ENCODE measurements at places on chromosomes 1 and 21. TPM values are rescaled to one million over a fixed set of nuclear protein-coding genes. Genes with fewer than 3 reads are reported as not detected.

RAB3GAP2 gene
- 8.3 TPM for total RNA-seq

KLHDC7A gene
- total RNA-seq, result 0.14 TPM

ROR1 gene
- total RNA-seq, result 4.1 TPM

RAB25 gene
- 0.19 TPM for total RNA-seq

PTPRU gene
- total RNA-seq, result 18.3 TPM

VWA1 gene
- total RNA-seq, result 0.04 TPM

OR2L2 gene
- not detected for total RNA-seq

HSD3B2 gene
- not detected for total RNA-seq

MRAP gene
- not detected for total RNA-seq

LIPI gene
- total RNA-seq, result not detected

FH gene
- 163 TPM for total RNA-seq

C1orf167 gene
- not detected for total RNA-seq

MTF1 gene
- total RNA-seq, result 2.0 TPM

DNA sequence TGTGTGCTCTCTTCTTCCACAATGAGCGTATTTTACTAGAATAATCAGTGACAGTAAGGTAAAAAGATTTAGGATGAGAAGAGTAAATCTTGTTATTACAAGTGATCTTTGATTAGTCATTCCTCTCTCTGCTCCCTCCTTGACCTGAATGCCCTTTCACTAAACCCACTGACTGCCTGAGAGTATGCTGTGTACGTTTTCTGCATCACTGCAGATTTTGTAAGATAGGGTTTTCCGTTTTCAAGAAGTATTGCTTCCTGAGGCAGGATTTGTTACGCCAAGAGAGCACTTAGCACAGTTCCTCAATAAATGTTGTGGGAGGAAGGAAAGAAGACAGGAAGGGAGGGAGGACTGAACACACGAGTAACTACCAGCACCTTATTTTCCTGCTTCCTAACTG, 7.7 kb upstream of the LAMB3 start:
- no peak for DNase-seq

GRCh38 chr21:38669186-38669585, 136.5 kb upstream of the ETS2 start:
- DNase-seq, result peak; percentile 63

DNA sequence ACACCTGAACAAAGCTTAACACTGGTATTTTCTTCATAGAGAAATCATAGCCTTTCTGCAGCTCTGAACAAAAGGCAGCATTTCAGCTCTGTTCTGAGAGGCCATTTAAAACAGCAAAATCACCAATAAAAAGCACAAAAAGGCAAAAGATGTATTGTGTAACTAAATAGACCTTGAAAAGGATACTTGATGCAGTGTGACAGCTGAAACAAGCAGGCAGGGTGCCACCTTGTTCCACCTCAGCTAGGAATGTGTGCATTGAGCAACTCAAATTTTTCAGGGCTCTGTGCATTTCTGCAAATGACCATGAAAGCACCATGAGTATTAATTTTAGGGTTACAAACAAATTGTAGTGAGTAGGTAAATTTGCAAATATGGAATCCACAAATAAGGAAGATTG, 65.8 kb downstream of the RHOU start:
- DNase-seq, result no peak

GRCh38 chr1:184473176-184473966, 86.5 kb downstream of the C1orf21 start:
- no peak for DNase-seq

DNA sequence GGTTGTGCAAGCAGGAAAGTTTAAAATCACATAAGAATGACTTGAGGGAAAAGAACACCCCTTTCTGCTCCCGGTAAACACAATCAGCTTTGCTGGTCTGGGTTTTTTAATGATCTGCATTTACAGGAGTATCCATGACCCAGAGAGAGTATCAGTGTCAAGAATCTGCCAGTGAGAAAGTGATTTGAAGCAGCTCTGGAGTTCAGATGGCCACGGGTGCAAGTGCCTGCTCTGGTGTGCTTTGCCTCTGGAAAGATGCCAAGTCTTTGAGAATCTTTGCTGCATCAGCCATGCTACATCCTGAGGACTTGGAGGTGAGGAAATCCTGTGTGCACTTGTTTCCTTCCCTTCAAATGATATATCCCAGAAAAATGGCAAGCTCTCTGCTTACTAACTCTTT, 18.6 kb upstream of the MYSM1 start:
- no peak for DNase-seq

DNA sequence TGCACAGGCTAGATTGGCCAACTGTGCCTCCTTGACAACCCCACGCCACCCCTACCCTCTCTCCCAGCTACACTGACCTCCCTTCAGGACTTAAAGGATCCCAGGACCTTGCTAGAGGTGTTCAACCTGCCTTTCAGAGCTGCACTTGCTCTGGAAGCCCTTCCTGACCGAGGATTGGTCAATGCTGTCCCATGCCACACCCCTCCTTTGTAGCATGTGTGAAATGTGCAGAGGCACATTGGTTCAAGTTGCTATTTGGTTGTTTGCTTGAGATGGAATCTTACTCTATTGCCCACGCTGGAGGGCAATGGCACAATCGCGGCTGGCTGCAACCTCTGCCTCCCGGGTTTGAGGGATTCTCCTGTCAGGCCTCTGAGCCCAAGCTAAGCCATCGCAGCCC, 21.8 kb downstream of the ACTA1 start:
- no peak for DNase-seq

DNA sequence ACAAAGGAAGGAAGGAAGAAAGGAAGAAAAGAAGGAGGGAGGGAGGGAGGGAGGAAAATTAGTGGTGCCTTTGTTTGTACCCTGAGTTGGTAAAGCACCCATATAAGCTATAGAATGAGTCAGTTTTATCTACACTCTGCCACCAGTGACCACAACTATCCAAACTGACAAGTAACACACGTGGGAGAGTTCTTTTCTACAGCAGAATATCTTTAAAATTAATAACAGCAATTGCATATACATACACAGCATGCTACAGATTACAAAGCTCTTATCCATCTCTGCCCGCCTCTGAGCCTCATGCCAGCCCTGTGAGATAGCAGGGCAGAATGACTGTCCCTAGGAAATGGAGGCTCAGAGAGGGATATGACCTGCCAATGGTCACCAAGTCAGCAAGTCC, 20.3 kb downstream of the CDCP2 start:
- no peak for DNase-seq

GRCh38 chr1:92259350-92259749, 39.4 kb downstream of the GLMN start:
- no peak for DNase-seq

DNA sequence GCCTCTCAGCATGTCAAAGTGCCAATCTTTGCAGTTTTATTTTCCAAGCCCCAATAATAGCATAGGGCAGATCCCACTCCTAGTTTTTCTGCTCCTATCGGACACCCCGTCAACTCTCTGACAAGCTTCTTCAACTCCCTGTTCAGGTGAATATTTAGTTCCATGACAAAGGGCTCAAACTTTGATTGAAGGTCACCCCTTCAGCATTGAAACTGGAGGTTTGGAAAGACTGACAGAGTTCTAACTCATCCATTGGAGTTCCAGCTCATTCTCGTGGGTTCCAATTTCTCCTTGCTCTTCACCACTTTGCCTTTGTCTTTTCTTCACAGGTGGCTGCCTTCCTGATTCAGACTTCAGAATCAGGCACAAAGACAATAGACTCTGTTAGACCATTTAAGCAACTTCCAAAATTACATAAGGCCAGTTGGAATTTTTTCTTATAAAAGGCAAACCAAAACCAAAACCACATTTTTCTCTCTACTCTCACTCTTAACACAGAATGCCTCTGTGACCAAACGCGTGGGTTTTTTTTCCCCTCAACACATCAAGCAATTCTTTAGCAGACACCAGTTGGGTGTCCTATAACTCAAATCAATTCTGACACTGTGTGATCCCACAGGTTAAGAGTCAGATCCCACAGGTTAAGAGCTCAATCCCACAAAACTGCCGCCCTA, 169.3 kb upstream of the USP25 start:
- DNase-seq, result no peak

DNA sequence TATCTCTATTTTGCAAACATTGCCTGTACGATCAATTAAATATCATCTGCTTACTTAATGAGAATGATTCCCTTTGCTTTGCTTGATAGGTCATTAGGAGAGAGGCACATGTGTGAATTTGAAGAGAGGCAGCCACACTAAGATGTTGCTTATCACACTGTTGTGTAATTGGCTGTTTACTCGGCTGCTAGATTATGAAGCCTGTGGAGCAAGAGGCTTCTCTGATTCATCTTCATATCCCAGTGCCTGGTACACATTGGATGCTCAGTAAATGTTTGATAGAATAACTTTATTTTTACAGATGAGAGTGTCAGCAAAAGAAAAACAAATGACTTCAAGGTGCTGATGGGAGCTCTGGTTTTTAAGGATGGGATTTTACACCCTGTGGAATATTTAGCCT, 156.2 kb upstream of the C8B start:
- no peak for DNase-seq

DNA sequence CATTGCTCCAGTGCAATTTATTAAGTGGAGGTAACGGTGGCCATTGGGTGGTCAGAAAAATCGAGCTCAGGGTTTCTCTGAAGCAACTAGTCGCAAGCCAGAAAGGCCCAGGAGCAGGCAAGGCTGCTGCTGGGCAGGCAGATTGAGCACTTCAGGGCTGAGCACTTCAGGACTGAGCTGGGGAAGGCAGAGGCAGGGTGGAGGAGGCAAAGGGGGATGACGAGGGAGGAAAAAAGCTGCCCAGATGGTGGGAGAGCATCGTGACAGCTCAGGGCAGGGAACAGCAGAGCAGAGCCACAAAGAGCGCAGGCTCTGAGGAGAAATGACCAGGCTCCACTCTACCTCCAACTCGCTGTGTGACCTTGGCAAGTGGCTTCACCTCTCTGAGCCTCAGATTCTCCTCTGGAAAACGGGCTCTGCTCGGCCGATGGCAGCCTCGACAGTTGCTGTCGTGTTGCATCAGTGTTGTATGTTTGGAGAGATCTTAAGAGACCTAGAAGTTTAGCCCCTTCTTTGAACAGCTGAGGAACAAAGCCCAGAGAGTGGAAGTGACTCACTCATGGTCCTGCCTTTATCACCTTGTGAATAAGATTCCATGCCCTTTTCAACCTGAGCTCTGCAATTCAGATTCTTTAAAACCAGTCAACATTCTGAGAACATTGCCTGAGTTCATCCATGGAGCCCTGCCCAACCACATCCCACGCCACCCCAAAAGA, 141.4 kb downstream of the SYF2 start:
- peak; percentile 31 for DNase-seq

GRCh38 chr1:53934170-53934765, 11.2 kb downstream of the IFT25 start:
- no peak for DNase-seq

DNA sequence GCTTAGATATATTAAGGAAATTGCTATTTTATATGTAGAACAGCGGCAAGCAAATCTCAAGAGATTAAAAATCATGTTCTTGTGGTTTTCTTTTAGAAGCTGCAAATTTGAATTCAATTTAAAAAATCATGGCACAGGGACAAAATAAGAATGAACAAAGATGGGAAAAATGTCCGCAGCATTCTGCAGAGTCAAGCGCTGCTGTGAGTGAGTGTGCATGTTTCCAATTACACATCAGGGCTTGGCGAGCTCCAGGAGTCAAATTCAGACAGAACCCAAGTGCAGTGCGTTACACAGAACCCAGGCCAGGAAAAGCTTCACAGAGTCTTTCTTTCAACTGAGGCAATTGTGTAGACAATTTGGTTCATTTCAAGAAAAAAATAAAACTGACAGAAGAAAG, 33.3 kb upstream of the ERG start:
- DNase-seq, result no peak

- DNase-seq, result no peak
Measured at GRCh38 chr1:44536357-44537209, 131.5 kb downstream of the RNF220 start.

DNA sequence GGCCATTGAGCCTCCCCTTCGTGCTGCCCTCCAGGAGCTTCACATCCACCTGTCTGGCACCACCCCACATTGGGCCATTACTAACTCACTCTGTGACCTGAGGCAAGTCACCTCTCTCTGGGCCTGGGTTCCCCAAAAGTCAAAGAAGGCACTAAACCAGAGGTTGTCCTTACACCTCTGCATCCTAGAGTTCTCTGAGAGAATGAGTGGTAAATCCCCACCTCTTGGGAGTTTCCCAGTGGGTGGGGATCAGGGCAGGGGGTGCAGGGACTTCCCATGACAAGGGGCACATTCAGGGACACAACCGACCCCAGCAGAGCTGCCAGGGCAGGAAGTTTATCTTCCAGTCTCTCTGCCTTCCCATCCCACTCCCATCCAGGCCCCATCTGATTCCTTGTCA, 99.7 kb downstream of the EPHB2 start:
- no peak for DNase-seq

DNA sequence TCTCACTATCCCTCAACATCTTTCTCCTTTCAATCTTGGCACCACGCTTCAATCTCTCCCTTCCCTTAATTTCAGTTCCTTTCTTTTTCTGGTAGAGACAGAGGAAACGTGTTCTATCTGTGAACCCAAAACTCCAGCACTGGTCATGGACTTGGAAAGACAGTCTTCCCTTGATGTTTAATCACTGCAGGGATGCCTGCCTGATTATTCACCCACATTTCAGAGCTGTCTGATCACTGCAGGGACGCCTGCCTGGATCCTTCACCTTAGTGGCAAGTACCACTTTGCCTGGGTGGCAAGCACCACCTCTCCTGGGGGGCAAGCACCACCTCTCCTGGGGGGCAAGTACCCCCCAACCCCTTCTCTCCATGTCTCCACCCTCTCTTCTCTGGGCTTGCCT, 27.8 kb downstream of the SELL start:
- no peak for DNase-seq

- no peak for DNase-seq
Measured at GRCh38 chr1:112677501-112677900, 3.0 kb downstream of the MOV10 start.

Data from H4 (cell line).